ENCODE measurements at places on chromosomes 3 and 15.

DNA sequence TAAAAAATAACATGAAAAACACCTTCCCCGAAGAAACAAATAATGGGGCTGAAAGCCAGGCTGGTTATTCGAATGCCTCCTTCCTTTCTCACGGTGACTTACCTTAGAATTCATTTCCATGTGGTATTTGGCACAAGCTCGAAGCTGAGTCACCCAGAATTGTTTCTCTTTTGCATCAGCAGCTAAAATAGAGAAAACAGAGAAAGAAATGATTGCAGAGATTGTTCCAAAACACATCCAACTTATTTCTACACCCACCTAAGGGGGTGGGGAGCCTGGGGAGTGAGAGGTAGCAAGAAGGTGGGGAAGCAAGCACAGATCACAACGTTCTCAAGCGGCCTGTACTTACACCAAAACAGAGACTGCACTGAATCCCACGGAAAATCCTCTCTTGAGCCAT is 104.7 kb downstream of the OSBPL10 start:
- no peak for DNase-seq

DNA sequence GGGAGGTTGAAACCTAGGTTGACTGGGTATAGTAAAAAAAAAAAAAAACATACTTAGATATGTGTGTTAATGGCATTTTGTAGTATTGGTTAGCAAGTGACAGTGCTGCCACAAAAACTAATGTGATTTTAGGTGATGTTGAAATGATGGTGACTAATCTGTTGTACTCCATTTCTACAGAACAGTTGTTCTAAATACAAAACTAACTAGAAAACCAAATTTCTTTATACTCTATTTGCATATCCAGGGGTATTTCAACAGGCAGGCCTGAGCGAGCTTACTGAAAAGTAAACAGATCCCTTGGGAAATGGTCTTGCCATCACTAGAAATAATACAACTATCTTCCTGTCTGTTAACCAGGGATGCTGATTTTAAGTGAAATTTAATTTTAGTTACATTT is 20.5 kb downstream of the TSC22D2 start:
- no peak for DNase-seq

GRCh38 chr3:138653567-138653966 is 45.0 kb downstream of the FAIM start:
- DNase-seq: no peak

DNA sequence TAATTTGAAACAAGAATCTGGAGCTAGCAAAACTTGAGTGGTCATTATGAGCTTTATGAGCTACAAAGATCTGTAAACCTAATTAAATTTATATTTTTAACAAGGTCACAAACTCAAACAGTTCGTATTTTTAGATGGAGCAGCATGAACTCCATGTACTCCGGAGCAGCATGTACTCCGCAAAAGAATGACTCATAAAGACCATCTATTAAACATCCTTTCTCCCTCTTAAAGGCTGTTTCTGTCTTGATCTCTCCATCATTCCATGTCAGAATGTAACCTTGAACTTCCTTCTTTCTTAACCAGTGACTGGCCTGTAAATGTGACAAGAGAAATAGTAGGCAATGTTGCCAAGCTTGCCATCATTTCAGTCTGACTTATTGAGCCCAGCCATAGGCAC is 696.9 kb downstream of the ZNF385D start:
- no peak for DNase-seq

DNA sequence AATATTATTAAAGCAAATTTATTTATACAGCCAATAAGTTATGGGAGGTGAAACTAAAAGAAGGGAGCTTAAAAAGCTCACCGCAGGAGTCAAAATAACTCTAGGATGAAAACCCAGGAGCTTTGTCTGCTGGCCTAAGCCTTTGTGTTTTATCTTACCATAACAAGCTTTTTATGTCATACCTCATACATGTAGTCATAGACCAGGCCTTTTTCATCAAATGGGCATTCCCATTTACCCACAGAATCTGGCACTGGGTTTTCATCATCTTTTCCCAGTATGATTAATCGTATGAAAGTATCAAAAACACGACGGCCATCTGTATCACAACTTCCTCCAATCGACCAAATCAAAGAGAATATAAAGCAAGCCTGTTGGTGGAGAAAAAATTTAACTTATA is 122.8 kb downstream of the DNAH12 start:
- DNase-seq: no peak

- DNase-seq: no peak
Measured at GRCh38 chr3:189235214-189235613, 63.4 kb downstream of the TPRG1 start.

DNA sequence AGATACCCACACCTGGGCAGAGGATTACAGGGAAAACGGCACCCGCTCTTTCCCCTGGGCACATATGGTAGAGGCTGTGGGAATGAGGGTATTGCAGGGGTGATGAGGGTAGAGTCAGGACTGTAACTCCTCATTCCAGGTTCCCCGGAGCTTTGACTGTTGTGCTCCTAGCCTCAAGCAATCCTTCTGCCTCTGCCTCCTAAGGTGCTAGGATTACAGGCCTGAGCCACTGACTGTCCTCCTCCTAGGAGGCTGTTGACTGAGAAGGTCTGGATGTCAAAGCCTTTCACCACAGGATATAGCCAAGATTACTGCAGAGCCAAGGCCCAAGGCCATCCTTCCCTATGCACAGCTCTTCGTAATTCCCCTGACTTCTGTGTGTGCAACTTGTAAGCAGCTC is 1.1 kb upstream of the MPI start:
- no peak for DNase-seq

GRCh38 chr15:48121849-48122248 is 1.1 kb downstream of the SLC24A5 start:
- DNase-seq: no peak

Data from stimulated activated CD4-positive, alpha-beta T cell treated with anti-CD3 and anti-CD28 coated beads, TNF-alpha, amount 100 ng/mL, for 4 hours (primary cell).